ENCODE measurements at places on chromosomes 13 and 19. TPM values are rescaled to one million over a fixed set of nuclear protein-coding genes. Genes with fewer than 3 reads are reported as not detected.
A peak's percentile ranks its signal among the peaks of the same experiment; 100 is the strongest.

ZNF615 gene
- total RNA-seq: 20.6 TPM

ALDH16A1 gene
- 64.1 TPM for total RNA-seq

JSRP1 gene
- not detected for total RNA-seq

DNA sequence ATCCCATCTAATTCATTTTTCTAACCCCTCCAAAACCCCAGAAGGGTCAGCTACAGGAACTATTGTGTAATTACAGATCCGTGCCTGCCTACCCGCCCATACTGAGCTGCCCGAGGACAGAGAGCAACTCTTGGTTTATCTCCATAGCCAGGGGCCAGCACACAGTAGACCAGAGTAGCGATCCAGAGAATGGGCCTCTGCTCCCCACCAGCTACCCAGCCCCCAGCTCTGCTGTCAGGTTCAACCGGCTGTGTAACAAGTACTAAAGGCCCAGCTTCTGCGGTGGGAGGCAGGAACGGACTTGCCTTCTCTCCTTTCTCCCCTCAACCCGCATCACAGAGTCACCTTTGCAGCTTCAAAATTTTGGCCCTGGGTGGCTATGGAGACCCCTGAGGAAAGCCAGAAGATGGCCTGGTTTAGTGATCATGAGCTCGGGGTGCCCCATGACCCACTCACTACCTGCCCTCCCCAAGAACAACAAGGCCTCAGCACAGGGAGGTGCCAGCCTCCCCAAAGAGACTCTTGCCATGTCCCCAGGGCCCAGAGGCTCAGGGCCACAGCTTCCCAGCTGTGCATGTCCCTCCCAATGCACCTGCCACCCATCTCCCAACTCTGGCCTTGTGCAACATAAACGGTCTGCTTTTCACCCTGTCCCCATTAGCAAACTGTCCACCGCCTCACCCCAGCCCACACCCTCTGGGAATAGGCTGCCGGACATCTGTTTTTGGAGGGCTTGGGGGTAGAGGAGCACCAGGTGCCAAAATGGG lies 5.7 kb downstream of the CALM3 start:
- DNase-seq: no peak

- peak; percentile 4 for DNase-seq
These were observed 14.9 kb downstream of the ONECUT3 start for GRCh38 chr19:1768248-1768647.

DNA sequence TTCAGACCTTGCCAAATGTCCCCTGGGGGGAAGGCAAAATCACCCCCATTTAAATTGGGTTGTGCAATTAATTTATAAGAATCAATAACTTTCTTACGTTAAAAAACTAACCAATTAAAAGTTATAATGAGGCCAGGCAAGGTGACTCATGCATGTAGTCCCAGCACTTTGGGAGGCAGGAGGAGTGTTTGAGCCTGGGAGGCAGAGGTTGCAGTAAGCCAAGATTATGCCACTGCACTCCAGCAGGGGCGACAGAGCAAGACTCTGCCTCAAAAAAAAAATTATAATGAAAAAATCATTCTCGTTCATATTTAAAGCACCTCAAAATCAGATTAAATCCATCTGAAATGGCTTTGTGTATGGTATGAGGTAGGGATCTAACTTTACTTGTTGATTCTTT lies 18.4 kb upstream of the SIGLEC14 start:
- no peak for DNase-seq

DNA sequence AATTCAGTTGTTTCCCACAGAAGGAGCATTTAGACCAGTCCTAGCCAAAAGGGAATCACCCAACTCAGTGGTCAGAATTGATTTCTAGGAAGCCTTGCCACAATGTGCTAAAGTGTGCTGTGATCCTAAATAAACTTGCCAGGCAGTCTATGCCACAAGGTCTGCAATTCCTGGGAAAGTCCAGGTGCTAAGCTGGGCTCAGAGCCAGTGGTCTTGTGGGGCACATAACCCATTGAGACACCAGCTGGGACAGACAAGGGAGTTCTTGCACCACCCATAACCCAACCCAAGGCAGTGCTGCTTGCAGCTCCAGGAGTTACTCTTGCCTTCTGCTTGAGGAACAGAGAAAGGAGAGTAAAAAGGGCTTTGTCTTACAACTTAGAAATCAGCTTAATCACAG lies 489.5 kb upstream of the SPRY2 start:
- peak; percentile 9 for DNase-seq

DNA sequence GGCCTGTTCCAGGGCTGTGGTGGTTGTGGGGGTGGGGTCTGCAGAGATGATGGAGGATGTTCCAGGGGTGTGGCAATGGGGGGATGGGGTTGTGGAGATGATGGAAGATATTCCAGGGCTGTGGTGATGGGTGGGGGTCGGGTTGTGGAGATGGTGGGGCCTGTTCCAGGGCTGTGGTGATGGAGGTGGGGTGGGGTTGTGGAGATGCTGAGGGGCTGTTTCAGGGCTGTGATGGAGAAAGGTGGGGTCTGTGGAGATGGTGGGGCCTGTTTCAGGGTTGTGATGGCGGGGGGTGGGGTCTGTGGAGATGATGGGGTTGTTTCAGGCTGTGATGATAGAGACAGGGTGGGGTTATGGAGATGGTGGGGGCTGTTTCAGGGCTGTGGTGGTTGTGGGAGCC lies 62.0 kb downstream of the TEX29 start:
- no peak for DNase-seq

DNA sequence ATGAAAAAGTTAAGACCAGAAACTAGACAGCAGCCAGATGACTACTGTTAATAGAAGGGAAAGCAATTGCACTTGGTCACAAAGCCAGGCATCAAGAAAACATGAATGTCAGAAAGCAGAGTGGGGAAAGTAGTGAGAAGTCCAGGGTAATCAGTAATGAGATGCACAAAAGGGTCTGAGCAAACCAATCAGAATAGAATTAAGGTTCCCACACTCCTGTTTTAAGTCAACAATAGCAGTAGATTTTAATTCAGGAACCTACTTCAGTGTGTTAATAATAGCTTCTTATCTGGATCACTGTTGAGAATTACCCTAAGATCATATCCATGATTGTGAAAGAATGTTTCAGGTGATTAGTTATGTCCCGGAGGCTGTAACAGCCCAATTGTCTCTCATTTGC lies 72.6 kb upstream of the KLF5 start:
- DNase-seq: peak; percentile 8

GRCh38 chr19:45681391-45682015 lies 10.2 kb downstream of the SNRPD2 start:
- DNase-seq: peak; percentile 67

GRCh38 chr13:110199046-110199831 lies 107.7 kb downstream of the COL4A1 start:
- DNase-seq: no peak

- DNase-seq: no peak
These were observed 109.2 kb downstream of the OLFM4 start for GRCh38 chr13:53137779-53138178.

GRCh38 chr19:41837981-41838708 lies 6.3 kb downstream of the LYPD4 start:
- no peak for DNase-seq

DNA sequence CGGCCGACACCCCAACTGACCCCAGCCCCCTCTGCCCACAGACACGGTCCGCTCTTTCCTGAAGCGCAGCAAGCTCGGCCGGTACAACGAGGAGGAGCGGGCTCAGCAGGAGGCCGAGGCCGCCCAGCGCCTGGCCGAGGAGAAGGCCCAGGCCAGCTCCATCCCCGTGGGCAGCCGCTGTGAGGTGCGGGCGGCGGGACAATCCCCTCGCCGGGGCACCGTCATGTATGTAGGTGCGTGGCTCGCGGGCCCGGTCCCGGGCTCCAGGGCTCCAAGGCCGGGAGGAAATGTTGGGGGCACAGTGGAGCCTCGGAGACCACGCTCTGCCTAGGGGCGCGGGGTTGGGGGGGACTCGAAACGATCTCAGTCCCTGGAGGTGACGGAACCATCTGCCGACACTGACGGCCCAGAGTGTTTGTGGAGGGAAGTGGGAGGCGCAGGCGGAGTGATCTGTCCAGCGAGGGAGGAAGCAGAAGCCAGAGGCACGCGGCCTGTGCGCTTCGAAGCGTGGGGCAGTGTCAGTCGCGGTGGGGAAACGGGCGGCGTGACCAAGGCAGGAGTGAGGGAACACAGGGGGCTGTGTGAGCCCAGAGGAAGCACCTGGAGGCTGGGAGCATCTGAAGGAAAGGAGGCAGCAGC lies 6.3 kb downstream of the TBCB start:
- DNase-seq: no peak

GRCh38 chr19:42961119-42961518 lies 24.1 kb upstream of the PSG7 start:
- DNase-seq: no peak

DNA sequence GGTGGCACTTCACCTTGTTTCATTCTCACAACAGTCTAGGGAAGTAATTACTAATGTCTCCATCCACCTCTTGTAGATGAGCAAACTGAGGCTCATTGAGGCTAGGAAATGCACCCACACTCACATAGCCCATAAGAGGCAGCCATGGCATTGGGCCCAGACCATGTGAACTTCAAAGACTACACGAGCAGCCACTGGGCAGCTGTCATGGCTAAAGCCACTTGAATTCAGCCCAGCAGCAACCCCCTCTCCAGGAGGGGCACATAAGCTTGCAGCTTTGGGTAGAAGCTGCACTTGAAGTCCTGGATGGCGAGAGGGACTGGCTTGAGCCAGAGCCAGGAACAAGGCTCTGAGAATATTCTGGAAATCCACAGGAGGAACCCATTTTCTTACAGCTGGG lies 13.4 kb downstream of the ALOX5AP start:
- DNase-seq: no peak
